Right renal pelvis (tissue), 4 donors: ENCODE measurements at places on chromosomes 12 and 14.
A peak's percentile ranks its signal among the peaks of the same experiment; 100 is the strongest.

DNA sequence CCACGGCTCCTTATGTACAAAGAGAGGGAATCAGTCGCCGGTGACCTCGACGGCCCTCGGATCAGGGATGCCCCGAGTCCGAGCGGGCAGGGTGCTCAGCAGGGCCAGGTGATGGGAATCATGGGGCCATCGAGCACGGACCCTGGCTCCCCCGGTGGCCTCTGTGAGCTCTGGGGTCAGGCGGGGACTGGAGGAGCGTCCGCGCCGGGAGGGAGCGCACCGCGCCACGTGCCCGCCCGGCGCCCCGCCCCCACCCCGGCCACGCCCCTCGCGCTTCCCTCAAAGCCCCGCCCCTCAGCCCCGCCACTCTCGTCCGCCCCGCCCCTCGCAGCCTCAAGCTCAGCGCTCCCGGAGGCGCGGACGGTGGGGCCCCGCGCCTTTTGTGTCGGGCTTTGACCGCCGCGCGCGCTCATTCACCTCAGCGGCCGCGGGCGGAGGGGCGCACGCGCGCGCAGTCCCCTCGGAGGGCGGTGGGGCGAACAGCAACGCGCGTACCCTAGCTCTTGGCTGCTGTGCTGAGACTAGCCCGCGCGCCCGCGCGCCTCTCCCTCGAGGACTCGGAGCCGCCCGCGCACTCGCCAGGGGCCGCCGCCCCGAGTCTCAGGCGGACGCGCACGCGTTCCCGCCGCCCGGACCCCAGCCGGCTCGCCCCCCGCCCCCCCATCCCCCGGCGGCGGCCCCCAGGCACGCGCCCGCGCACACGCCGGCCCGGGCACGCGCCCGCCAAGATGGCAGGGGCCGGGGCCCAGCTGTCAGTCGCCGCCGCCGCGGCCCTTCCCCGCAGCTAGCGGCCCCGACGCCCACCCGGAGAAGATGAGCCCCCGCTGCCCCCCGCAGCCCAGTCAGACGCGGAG lies 93.9 kb upstream of the EVL start:
- peak; percentile 67 for DNase-seq

DNA sequence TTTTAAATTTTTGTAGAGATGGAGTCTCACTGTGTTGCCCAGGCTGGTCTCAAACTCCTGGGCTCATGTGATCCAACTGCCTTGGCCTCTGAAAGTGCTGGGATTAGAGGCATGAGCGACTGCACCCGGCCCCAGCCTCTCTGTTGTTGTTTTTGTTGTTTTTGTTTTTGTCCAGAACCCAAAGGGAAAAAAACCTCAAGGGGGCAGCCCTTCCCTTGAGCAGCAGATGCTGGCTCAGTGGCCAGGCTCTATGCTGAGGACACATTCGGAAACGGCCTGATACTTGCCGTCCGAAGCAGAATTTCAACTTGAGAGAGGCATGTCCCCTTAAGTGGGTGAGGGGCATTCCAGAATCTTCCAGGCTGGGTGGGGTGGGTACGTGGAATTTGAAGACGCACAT lies 6.7 kb downstream of the MVK start:
- DNase-seq, result no peak

DNA sequence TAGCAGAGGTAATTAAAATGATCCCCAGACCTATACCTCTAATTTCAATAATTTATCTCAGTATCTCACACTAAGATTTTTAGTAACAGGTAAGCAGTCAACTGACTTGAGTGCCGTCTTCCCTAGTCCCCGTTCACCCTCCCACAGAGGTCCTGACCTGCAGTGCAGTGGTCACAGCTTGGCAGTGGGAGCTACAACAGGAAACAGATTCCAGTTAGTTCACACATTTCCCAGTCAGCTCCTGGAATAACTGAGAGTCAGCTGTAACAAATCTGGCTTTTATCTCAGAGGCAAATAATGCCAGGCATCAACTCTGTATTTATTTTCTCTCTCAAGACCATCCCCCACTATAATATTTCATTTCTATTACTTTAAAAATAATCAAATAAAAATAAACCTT lies 308.2 kb downstream of the ATP23 start:
- no peak for DNase-seq

DNA sequence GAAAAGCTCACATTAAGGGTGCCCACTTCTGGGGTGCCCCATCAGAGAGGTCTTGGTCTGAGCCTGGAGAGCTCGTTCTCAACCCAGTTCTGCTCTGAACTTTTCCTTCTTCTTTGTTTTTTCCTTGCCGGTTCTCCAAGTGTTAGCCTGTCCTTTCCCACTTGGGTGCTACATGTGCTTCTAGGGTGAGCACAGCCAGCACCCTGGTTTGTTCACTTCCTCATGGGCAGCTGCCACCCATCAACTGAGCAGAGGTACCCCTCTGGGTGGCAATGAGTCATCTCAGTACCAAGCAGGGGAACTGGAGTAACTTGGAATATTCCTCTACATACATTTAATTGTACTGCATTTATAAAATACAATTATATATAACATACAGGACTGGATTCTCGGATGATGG lies 3.9 kb upstream of the SYNE3 start:
- no peak for DNase-seq

DNA sequence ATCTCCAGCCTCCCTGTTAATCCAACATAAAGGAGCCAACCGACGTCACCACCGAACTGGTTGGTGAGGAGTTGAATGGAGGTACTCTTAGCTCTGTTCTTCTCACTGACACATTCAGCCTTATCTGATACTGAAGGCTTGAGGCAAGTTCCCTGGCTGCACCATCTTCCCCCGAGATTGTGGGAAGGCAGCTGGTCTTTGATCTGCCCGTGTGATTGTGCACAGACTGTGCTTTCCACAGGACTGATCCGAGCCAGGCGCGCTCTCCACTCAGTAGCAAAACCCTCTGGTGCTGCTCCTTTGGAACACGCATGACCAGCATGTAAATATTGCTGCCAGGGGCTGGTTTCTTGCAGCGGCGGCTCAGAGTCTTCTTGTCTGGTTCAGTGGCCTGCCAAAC lies 30.1 kb upstream of the DLK1 start:
- DNase-seq, result no peak

GRCh38 chr12:14256555-14257169 lies 108.8 kb upstream of the ATF7IP start:
- no peak for DNase-seq

DNA sequence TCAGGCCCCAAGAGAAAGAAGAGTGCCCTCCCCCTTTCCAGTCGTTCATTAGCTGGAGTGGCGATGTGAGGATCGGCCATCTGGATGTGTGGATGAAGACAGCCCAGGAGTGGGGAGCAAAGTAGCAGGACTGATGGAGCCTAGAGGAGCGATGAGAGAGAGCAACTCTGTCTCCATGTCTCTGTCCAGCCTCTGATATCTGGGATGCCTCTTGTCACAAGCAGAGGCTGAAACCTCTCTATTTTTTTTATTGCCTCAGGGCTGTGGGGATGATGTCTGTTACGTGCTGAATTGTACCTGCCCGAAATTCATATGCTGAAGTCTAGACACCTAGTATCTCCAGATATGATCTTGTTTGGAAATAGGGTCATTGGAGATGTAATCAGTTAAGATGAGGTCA lies 2.7 kb downstream of the SERPINA11 start:
- no peak for DNase-seq

DNA sequence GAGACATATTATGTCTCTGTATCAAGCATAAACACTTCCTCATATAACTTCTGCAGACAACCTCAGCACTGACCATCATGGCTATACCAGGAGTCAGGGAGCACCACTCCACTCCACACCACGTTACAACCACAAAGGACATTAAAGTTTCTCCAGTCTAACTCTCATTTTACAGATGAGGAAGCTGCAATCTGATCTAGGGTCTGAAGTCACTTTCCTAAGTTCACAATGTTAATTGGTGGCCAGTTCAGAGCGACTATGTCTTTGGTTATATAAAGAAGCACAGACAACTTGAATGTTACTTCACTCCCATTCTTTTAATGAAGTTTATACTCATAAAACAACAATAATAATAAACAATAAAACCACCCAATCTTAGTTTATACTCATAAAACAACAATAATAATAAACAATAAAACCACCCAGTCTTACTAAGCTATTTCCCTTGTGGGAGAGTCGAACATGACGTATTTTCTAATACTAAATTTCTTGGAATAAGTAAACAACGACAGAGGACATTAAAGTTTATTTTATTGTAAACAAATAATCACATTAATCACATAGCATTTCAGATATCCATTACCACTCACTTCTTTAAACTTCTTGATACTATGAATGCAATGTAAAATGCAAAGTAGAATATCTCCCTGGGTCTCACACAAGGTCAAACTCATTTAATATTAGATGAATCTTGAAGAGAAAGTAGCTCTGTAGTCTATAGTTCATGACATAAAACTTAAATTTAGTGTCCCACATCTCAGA lies 72.4 kb upstream of the SSTR1 start:
- no peak for DNase-seq

GRCh38 chr14:68813318-68813838 lies 20.5 kb upstream of the ZFP36L1 start:
- no peak for DNase-seq

DNA sequence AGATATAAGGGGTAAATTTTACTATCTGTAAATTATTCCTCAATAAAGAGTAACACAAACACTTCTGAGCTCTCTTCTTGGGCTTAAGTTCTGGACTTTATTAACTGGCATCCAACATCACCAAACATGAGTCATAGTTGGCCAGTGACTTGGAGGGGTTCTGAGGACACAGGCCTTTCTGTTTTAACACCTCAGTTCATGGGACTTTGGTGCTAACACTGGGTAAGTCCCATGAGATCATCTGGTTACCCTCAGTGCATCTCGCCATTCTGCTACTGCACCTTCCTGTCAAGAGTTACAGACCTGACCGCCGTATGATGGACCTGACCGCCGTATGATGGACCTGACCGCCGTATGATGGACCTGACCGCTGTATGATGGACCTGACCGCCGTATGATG lies 9.9 kb downstream of the SLC15A4 start:
- no peak for DNase-seq

- no peak for DNase-seq
Observed at GRCh38 chr14:90447720-90448497, 51.1 kb downstream of the CALM1 start.

GRCh38 chr12:115464661-115465060 lies 780.7 kb upstream of the TBX3 start:
- no peak for DNase-seq

GRCh38 chr14:78486081-78486480 lies 315.9 kb downstream of the NRXN3 start:
- DNase-seq, result no peak

DNA sequence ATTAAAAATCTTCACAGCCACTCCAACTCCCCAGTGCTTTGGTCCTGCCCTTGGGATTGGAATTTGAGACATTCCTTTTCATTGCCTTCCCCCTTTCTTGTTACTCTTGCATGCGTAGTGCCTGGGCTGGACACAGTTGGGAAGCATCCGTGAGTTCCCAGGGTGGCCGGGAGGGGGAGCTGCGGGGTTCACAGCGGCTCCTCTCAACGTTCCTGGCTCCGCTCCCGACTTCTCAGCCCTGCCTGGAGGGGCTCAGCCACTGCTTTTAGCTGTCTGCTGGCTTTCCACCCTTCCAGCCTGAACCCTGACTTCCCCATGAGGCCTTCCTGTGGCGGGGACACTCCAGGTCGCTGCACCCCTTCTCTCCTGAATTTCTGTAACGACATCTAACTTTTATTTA lies 3.2 kb downstream of the TEX52 start:
- DNase-seq, result no peak

GRCh38 chr12:11347810-11348209 lies 37.6 kb upstream of the PRB4 start:
- no peak for DNase-seq

DNA sequence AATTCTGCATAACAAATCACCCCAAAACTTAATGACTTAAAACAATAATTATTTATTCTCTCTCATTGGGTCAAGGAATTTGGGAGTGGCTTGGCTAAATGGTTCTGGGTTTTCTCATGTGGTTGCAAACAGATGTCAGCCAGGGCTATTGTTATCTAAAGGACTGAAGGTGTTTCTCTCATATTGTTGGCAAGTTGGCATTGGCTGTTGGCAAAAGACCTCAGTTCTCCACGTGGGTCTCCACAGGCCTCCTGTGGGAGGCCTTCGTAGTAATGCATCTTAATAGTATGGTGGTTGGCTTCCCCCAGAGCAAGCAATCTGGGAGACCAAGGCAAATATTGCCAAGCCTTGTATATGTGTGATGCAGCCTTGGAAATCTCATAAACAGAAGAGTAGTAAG lies 14.4 kb downstream of the GALNT16 start:
- no peak for DNase-seq

- DNase-seq, result no peak
Observed at GRCh38 chr12:117513353-117513752, 151.9 kb upstream of the NOS1 start.

DNA sequence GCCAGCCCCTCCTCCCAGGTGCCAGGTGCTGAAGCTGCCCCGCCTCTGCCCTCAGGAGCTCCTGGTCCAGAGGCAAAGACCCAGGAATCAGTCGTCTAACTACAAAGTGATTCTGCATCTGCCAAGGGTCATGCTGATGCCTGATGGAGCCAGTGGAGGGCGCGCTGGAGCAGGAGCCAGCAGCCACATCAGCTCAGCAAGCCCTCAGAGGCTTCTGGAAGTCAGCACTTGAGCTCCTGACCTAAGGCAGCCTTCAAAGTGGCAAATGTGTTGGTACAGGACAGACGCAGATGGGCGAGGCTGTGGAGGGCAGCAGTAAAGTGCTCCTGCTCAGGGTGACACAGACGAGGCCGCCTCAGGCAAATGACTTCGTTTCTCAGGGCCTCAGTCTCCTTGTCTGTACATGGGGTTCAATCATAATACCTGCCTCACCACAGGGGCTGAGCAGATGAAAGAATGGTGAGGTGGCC lies 10.9 kb downstream of the C12orf43 start:
- no peak for DNase-seq

GRCh38 chr14:54712465-54713200 lies 145.7 kb downstream of the SAMD4A start:
- DNase-seq, result no peak

GRCh38 chr14:63614679-63615363 lies 26.9 kb downstream of the WDR89 start:
- no peak for DNase-seq

GRCh38 chr12:93521225-93522080 lies 51.0 kb upstream of the SOCS2 start:
- no peak for DNase-seq

GRCh38 chr14:59069163-59069854 lies 119.2 kb upstream of the DAAM1 start:
- DNase-seq, result peak; percentile 46

- no peak for DNase-seq
Observed at GRCh38 chr12:78886719-78887407, 22.3 kb downstream of the SYT1 start.

GRCh38 chr12:34109390-34109789 lies 87.1 kb downstream of the ALG10 start:
- DNase-seq, result no peak

DNA sequence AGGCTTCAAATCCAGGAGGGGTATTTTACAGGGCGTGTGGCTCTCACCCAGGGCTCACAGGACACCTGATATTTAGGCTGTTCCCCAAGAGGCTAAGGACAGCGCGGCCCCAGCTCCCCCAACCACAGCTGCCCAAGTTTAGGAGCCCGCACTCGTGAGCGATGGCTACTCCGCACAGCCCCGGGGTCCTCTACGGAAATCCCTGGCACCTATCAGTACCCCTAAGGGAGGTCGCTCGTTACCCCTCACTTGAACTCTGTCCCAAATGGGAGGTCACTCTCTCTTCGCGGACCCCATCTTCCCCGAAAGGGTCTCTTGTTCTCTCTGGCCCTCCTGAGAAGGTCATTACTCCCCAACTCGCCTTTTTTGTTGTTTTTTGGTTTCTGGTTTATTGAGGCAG lies 708 bp upstream of the P2RX4 start:
- no peak for DNase-seq
